Urinary bladder (tissue), 4 donors: ENCODE measurements at places on chromosomes 1 and 21. TPM values are rescaled to one million over a fixed set of nuclear protein-coding genes. Genes with fewer than 3 reads are reported as not detected.
A peak's percentile ranks its signal among the peaks of the same experiment; 100 is the strongest.

GRCh38 chr21:15730484-15731242 lies 881 bp downstream of the USP25 start:
- DNase-seq: no peak

- no peak for DNase-seq
Measured at GRCh38 chr1:8604041-8604945, 213.1 kb downstream of the RERE start.

DNA sequence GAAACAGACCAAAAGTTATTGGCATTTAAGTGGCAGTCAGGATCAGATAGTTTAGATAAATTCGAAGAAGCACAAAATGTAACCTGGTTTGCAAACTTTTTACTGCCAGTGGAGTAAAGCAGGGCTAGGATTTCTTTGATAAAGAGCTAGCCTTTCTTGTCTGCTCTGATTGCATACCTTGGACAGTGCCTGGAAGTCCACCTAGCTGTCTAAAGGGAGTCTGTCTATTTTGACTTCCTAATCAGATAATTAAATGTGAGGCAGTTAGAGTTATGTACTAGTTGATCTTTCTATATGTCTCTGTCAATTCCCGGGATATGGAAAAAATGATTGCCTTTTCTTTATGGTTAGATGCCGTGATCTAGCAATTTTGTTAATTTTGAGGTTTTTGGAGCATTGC lies 4.1 kb downstream of the GPSM2 start:
- no peak for DNase-seq

GPR161 gene
- polyA plus RNA-seq: 13.6 TPM

- DNase-seq: peak; percentile 20
Measured at GRCh38 chr1:60573121-60573520, 499.6 kb upstream of the C1orf87 start.

DNA sequence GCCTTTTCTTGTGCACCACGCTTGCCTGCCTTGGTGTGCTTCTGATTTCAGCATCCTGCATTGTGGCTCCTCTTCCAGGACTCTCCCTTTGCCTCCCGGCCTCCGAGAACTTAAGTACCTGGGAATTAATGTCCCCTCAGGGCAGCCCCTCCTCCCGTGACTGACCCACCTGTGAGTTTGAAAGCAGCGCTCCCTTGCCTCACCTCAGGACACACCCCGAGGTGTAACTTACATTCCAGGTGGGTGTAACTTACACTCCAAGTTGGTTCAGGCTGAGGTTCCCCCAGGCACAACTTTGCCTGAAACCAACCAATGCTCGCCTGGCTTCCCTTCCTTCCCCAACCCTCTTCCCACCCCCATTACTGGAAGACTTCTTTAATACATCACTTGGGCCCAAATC lies 161.4 kb downstream of the KAZN start:
- no peak for DNase-seq

DNA sequence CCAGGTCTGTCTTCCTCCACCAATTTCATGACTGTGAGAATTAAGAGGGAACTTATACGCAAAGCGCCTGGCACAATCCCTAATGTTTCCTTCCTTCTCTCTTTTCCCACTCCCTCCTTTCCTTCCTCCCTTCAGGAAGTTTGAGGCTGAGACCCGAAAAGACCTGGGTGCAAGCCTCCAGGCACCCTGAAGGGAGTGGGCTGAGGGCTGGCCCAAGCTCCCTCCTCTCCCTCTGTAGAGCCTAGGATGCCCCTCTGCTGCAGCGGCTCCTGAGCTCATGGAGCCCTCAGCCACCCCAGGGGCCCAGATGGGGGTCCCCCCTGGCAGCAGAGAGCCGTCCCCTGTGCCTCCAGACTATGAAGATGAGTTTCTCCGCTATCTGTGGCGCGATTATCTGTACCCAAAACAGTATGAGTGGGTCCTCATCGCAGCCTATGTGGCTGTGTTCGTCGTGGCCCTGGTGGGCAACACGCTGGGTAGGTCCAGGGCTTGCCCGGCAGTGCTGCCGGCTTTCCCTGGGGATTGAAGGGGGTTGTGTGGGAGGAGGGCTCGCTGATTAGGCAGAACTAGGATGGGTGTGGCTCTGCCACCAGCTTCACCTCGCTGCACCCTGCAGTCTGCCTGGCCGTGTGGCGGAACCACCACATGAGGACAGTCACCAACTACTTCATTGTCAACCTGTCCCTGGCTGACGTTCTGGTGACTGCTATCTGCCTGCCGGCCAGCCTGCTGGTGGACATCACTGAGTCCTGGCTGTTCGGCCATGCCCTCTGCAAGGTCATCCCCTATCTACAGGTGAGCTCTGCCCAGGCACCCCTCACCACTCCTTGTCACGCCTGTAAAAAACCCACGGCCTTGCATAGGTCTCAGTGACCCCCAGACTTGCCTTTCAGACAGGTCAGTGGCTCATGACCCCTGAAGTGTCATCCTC lies 1.7 kb downstream of the HCRTR1 start:
- DNase-seq: no peak

- no peak for DNase-seq
Measured at GRCh38 chr1:6985549-6986276, 200.5 kb downstream of the CAMTA1 start.

DNA sequence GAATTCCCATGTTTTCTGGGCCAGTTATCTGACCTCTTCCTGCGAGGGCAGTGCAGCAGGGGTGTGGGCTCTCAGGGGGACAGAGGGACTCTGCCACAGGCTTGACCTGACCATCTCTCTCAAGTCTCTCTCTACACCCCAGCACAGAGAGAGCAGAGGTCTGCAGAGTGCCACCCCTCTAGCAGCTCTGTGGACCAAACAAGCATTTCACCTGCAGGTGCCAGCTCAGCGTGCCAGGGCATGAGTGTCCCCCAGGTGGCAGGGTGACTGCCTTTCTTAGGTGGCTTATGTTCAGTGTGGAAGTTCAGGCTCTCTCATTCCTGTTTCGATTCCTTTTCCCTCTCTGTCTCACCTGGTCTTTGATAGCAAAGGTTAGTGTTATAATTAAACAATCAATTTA lies 191.3 kb downstream of the CACNA1E start:
- DNase-seq: no peak

AMY1C gene
- polyA plus RNA-seq: not detected

DNA sequence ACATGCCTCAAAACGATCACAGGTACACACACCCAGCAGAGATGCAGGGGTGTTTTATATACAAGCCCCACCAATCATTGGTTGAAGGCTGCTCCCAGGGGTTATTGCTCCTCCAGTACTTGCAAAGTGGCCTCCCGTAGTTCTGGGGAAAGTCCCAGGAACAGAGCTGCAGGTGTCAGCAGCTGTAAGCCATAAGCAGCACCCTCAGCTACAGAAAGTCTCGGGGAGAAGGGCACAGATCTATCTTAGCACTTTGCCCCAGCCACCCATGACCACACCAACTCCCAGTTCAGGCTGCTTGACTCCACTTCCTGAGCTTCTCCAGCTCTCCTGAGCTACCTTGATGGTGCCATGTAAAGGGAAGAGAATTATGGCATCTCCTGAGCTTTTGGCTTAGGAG lies 222.7 kb upstream of the GJB5 start:
- no peak for DNase-seq

- DNase-seq: no peak
Measured at GRCh38 chr1:241934201-241934848, 23.2 kb upstream of the BECN2 start.

GRCh38 chr1:223189903-223190724 lies 47.1 kb upstream of the TLR5 start:
- no peak for DNase-seq

CRYBG2 gene
- polyA plus RNA-seq: 3.3 TPM

DNA sequence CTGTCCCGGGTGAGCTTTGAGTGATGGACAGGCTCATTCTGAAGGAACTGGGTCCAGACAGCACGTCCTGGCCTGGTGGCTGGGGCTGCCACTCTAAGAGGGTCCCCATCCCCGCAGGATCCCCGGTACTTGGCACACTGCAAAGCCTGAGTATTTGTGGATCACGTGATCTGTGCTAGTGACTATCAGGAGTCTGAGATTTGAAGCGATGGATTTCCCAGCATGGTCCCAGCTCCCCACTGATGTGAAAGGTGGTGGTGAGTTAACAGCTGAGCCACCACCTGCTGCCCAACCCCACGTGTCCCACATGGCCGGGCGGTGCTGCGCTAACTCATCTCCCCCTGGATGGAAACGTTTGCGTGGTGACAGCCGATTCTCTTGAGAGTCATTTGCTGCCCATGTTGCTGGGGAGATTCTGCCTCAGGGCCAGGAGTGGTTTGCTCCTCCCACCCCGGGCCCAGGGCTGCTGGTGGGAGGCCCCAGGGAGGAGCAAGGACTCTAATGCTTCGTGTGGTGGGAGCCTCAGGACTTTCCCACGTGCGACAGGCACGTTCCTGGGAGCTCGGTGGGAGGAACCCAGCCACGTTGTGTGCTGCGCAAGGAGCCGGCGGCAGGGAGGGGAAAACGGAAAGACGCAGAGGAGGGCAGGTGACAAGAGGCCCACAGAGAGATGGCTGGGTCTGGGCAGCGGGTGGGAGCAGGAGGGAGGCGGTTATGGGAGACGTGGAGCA lies 15.1 kb downstream of the FAAP20 start:
- no peak for DNase-seq

DDAH1 gene
- polyA plus RNA-seq: 12.3 TPM

CFAP45 gene
- 1.0 TPM for polyA plus RNA-seq

DNA sequence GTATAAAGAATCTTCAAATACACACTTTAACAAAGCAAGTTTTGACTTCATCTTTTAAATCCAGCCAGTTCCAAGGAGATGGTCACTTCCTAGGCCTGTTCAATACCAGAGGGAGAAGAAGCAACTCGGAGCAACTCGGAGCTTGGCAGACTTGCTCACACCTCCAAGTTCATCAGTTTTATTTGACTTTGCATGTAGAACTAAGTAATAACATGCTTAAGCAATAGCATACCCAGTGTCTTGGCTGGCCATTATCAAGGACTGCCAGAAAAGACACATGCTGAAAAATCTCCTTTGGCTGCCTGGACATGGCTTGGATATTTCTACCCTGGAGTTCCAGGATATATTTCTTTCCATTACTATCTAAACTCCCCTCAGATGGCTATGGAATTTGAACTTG lies 52.6 kb downstream of the GNG12 start:
- no peak for DNase-seq

- DNase-seq: no peak
Measured at GRCh38 chr21:45617021-45617921, 26.3 kb upstream of the PCBP3 start.

GRCh38 chr1:234540404-234540762 lies 61.4 kb upstream of the TARBP1 start:
- no peak for DNase-seq

G0S2 gene
- polyA plus RNA-seq: 94.9 TPM

GRCh38 chr1:192575499-192576189 lies at the start of gene RGS1:
RGS1 (plus strand) TSS chr1:192575773; CDS start chr1:192575793, 20 bp downstream.
- no peak for DNase-seq

ZZZ3 gene
- polyA plus RNA-seq: 20.0 TPM

CFHR2 gene
- polyA plus RNA-seq: 0.34 TPM

MIXL1 gene
- polyA plus RNA-seq: 0.05 TPM

- no peak for DNase-seq
Measured at GRCh38 chr1:231364192-231364591, 26.1 kb downstream of the SPRTN start.

DNA sequence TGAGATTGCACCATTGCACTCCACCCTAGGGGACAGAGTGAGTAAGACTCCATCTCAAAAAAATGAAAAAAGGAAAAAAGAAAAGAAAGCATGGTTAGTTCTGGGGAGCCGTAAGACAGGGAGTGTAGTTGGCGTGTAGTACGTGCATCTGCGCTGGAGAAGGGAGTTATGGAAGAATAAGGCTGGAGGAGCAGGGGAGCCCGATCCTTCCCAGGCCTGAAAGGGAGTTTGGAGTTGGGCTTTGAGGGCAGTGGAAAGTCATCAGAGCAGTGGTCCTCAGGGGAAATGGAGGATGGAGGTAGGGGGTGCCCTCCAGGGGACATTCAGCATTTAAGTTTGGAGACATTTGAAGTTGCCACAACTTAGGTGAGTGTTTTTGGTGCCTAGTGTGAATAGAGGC lies 11.3 kb upstream of the TMEM201 start:
- no peak for DNase-seq

GRCh38 chr1:94872771-94873495 lies 52.8 kb downstream of the SLC44A3 start:
- no peak for DNase-seq

AMY2A gene
- polyA plus RNA-seq: not detected

GRCh38 chr1:111921948-111922347 lies 67.5 kb downstream of the KCND3 start:
- DNase-seq: no peak

LMX1A gene
- polyA plus RNA-seq: 0.29 TPM

DNA sequence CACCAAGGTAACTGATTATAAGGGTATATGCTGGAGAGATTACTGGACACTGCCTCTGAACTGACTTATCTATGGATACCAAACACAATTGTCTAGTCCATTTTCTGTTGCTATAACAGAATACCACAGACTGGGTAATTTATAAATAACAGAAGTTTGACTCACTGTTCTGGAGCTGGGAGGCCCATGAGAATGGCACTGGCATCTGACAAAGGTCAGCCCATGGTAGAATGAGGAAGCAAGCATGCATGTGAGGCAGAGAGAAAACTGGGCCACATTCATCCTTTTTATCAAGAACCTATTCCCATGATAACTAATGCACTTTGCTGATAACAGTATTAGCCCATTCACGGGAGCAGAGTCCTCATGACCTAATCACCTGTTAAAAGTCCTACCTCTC lies 37.4 kb downstream of the FCER1A start:
- DNase-seq: no peak
